ENCODE measurements at places on chromosomes 7 and 10.

GRCh38 chr7:129865093-129865924, 87.5 kb downstream of the UBE2H start:
- DNase-seq, result no peak

DNA sequence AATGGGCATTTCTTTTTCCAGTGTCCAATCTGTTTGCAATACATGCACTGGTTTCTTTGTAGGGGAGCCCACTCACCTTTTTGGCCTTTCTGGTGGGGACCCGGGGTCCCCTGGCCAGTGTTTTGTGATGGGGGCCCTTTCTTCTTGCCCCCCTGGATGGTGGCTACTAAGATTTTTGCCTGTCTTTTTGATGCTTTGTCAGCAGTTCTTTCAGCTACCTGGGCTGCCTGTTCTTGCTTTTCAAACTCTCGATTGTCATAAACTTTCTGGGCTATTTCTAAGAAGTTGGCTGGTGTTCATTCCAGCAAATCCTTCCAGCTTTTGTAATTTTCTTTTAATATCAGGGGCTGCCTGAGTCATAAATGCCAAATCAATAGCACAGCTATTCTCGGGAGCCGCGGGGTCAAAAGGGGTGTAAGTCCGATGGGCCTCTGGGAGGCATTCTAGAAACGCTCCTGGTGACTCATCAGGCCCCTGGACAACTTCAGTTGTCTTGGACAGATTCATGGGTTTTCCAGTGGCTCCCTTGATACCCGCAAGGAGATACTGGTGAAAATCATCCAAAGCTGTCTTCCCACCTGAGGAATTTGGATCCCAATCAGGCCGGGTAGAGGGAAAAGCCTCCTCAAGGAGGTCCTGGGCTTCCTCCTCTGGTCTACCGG, 79.0 kb downstream of the PRR15 start:
- DNase-seq, result no peak

DNA sequence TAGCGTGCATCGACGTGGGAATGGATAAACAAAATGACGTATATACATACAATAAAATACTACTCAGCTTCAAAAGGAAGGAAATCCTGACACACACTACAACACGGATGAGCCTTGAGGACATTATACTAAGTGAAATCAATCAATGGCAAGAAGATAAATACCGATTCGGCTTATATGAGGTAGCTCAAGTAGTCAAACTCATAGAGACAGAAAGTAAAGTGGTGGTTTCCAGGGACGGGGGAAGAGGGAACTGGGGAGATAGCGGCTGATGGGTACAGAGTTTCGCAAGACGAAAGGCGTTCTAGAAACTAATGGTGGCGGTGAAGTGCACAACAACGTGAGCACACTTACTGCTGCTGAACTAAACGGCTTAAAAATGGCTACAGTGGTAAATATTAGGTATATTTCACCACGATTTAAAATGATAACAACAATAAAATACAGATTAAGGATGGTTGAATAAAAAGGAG, 516.7 kb downstream of the PARD3 start:
- no peak for DNase-seq

GRCh38 chr10:112914288-112914952, 35.6 kb upstream of the TCF7L2 start:
- DNase-seq, result no peak

DNA sequence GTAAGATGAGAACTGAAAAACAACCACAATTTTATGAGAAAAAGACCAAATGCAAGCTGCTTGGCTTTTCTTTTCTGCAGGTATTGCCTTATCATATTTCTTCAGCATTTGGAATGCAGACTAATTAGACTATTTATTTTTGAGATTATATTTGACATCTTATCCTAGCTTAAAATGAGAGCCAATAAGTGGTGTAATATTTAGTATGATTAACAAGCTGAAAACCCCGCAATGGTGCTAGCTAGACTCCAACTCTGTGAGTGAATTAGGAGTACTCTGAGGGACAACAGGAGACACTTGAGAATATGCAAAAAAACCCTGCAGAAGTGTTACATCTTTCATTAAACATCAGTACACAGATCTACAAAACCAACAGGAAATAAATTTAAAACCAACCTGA, 180.3 kb upstream of the MEOX2 start:
- DNase-seq, result no peak

GRCh38 chr10:34449836-34450235, 365.3 kb downstream of the PARD3 start:
- no peak for DNase-seq

DNA sequence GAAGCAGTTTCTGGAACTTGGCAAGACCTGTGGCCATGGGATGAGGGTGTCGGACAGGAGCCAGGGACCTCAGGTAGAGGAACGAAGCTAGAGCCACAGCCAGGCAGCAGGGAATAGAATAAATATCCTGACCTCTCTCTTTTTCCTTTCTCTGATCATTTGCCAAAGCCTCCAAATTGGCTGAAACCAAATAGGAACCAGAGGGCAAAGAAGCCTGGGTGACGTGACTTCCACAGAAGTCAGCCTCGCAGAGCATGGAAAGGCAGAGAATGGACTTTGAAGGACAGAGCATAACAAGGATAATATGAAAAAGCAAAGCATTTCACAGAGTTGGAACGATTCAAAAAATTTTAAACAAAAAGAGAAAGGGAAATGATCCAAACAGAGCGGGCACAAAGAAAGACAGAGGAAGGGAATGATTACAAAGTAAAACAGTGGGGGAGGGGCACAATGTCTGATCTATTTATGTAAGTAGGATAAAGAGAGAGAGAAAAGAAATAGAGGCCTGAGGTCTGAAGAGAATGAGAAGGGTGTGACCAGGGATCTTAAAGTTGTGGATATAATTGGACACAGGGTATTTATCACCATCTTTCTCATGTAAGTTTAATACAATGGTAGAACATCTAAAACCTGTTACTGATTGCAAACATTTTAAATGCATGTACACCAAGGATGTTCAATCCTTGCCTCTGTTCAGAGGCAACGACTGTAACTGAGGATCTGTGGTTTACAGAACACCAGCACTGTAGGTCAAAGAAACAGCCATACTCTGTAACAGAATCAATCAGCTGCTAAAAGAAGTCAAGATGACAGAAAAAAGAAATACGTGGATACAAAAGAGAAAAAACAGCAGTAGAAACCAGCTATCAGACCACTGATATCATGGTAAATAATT, 4.5 kb upstream of the ZEB1 start:
- no peak for DNase-seq

DNA sequence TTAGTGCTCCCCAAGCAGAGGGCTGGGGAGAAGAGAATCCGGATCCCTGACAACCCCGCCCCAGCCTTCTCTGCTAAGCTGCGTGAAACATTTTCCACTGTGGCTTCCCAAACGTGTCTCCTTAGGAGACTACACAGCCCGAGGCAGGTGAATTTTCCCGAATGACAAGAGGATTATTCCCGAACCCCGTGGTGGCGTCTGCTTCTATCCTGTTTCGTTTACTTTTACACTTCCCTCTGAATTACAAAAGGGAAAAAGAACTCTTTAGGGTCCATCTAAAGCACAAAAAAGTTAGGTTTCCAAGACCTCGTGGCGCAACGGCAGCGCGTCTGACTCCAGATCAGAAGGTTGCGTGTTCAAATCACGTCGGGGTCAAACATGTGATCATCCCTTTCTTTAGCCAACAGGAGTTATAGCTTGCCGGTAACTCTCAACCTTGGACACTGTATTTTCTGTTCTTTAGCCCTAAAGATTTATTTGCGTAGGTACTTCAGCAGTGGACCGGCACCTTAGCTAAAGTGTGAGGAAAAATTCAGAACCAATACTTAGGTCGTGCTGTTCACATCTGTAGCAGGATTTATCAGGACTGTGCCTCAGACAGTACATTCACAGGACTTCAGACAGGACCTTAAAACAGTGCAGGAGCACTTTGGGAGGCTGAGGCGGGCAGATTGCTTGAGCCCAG, 3.2 kb upstream of the ZNF789 start:
- no peak for DNase-seq

DNA sequence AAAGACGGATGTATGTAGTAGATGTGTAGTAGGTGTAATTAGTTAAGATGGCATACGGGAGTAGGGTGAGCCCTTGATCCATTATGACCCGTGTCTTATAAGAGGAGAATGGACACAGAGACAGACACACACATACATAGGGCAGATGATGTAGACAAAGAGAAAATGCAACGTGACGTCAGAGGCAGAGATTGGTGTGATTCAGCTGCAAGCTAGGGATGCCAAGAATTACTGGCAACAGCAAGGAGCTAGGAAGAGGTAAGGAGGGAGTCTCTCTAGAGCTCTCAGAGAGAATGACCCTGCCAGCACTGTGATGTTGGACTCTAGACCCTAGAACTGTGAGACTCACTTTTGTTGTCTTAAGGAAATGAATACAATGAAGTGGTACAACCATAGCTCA, 247.0 kb upstream of the HABP2 start:
- no peak for DNase-seq

GRCh38 chr7:79319369-79319768, 134.1 kb downstream of the MAGI2 start:
- DNase-seq, result no peak

- no peak for DNase-seq
Measured at GRCh38 chr10:102400598-102401341, 5.3 kb downstream of the NFKB2 start.

GRCh38 chr7:41769162-41769561, 66.3 kb upstream of the INHBA start:
- no peak for DNase-seq

DNA sequence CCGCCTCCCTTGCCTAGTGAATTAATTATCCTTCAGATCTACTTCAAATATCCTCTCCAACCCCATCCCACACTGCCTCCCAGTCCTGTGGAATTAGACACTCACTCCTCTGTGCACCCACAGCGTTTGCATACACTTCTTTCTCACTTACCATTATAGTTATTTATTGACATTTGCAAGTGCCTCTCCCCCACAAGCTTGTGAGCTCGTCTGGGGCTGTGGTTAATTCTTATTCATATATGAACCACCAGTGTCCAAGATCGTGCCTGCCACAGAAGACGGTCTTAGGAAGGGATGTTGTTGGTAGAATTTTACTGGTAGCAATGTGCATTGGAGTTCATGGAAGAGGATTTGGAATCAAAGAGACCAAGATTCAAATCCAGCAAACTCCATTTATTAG, 68.1 kb upstream of the AOAH start:
- no peak for DNase-seq

- DNase-seq, result no peak
Measured at GRCh38 chr10:30422981-30423654, 10.9 kb upstream of the MAP3K8 start.

- no peak for DNase-seq
Measured at GRCh38 chr7:131057015-131057793, 270.5 kb upstream of the MKLN1 start.

DNA sequence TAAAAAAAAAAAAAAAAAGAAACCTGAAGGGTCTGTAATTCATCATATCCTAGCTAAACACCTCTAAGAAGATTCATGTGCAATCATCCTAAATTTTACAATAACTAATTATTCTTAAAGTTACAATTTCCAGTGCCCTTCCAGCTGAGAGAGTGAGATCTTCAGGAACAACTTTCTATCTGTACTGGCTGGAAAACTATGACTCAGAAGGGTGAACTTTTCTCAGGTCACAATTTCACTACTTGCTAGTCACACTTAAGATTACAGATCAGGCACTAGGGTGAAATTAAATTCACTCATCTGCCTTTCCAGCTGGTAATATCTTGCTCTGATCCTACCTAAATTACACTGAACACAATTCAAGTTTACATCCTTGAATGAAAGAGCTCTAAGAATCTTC, 158.8 kb downstream of the ANK3 start:
- no peak for DNase-seq

GRCh38 chr7:7739204-7740036, 21.0 kb upstream of the RPA3 start:
- DNase-seq, result no peak

DNA sequence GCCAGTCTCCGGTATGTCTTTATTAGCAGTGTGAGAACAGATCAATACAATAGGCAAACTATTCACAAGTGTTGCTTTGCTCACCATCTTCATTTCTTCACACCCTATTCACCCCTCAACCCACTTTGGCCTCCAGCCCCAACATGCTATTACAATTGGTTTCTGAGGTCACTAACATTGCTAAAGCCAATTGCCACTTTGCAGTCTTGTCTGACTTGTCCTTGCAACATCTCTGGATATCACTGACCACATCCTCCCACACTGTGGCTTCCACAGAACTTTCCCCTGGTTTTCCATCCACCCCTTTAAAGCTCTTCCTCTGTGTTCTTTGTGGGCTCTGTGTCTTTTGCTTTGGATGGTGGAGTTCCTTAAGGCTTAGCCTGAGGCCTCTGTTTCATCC, 5.2 kb upstream of the APBB1IP start:
- DNase-seq, result no peak

DNA sequence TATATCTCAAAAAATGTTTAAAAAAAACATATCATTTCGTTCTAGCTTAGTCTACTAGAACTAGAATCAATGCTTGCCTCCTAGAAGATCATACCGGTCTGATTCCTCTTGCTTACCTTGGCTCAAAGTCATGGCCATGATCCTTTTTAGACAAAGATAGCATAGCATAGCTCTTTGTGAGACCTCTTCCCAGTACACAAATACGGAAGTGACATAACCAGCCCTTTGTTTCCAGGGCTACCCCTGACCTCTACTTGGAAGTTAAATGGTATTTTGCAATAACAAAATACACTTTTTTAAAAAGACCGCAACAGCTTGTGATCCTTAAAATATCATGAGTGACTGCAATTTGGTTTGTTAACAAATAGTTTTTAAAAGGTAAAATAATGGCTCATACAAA, 130.7 kb upstream of the NOBOX start:
- DNase-seq, result no peak

GRCh38 chr10:75021379-75022249, 89.8 kb upstream of the SAMD8 start:
- no peak for DNase-seq

- no peak for DNase-seq
Measured at GRCh38 chr10:8688881-8689280, 634.4 kb downstream of the GATA3 start.

- peak; percentile 17 for DNase-seq
Measured at GRCh38 chr7:91940171-91940570, 491 bp upstream of the AKAP9 start.

DNA sequence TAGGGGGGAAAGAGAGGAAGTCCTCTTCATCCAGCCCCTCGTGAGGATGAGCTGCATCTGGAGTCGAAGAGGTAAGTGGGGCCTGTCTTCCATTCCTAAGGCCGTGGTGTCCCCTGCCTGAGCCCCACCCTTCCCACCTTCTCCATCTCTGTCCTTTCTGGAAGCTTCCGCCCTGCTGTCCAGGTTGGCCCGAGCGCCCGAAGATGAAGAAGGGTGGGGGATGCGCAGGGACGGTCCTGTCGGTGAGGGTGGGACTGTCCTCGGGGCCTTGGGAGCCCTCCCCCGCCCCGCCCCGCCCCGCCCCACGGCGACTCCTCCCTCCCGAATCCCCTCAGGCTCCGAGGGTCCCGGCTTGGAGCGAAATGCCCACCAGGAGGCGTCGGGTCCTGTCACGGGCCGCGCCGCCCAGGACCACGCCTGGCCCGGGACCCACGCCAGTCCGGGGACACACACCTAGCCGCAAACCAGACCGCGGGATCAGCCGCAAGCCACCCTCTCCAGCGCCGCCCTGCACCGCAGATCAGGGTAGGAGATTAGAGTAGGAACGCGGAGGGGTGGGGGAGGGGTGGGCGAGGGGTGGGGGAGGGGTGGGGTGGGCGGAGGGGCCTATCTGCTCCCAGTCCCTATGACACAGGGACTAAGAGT, 15.3 kb downstream of the GPRIN2 start:
- no peak for DNase-seq

- no peak for DNase-seq
Measured at GRCh38 chr7:51026341-51026740, 243.6 kb upstream of the GRB10 start.
